Stimulated activated CD8-positive, alpha-beta memory T cell treated with anti-CD3 and anti-CD28 coated beads, Interleukin-4, amount 100 ng/mL, for 1 hour (primary cell): ENCODE measurements at places on chromosomes 4 and X.

DNA sequence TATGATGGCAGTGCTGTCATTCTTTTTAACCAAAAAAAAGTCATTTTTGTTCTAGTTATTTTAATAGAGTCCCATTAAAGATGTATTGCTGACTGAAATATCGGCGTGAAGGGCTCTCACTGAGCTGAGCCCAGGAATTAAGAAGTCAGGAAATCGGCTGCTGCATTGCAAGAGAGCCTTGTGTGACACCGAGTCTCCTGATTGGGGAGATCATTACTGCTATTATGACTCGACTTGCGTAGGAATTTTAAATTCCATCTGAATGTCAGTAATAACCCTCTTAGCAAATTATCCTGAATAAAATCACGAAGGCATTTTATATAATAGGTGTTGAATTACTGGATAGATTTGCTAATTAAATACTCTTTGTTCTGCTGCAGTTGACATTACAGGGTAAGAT, 111.5 kb downstream of the POLA1 start:
- DNase-seq = no peak

- no peak for DNase-seq
These were observed 53.0 kb downstream of the COQ2 start for GRCh38 chr4:83231620-83232076.

DNA sequence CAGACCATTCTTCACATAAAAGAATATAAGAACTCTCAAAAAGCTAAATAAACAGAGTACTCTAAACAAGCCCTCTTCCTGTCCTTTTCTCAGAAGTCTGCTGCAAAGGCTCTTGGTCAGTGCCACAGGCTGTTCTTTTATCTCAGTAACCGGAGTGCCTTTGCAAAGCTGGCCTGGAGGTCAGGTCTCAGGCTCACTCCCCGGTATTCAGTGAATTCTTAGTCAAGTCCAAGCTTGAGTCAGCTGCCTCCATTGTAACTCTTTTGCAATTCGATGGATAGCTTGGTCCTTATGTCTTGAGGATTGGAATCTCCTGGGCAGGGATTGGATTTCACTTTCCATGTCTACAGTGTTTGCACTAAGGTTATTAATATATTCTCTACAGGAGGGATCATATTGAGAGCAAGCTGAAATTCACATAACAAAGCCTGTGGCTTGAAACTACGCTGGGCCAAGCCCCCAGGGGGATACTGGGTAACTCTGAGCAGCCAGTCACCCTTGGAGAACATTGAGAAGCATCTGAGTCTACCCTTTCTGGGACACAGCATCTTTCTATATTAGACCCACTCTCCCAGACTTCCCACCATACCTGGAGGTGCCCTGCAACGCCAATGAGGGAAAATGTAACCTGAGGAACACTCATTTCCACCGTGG, 10.0 kb upstream of the HS6ST2 start:
- DNase-seq = no peak

DNA sequence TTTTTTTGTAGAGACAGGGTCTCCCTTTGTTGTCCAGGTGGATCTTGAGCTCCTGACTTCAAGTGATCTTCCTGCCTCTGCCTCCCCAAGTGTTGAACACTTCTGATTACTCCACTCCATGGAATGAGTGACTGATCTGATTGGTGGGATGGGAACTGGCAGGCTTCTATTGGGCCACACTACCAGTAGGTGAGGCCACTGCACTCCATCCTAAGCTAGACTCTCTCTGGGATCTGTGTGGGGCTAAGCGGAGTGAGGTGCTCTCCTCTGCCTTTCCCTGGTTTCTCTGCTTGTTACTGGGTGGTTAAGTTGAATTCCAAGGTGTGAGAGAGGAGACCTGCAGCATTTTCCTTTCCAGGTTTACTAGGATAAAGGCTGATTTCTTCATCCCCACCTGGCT, 58.7 kb downstream of the ENOPH1 start:
- no peak for DNase-seq

DNA sequence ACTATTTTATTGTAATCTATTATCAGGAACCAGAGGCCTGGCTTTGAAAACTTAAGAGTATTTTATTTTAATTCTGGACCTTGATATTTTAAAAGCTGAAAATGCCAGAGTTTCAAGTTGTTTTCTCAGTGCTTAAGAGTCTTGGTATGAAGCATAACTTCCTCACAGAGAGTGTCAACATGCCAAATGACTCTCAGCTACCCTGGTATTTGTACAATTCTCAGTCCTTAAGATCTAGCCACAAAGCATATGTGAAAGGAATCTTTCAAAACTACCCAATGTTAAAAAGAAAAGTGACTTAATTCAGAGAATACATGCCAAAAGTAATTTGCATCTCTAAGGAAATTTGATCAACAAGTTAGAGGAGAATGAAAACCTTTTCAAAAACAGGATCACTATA, 171.9 kb downstream of the DKK2 start:
- no peak for DNase-seq

- no peak for DNase-seq
These were observed 76.8 kb upstream of the MCF2 start for GRCh38 chrX:139784807-139785206.

DNA sequence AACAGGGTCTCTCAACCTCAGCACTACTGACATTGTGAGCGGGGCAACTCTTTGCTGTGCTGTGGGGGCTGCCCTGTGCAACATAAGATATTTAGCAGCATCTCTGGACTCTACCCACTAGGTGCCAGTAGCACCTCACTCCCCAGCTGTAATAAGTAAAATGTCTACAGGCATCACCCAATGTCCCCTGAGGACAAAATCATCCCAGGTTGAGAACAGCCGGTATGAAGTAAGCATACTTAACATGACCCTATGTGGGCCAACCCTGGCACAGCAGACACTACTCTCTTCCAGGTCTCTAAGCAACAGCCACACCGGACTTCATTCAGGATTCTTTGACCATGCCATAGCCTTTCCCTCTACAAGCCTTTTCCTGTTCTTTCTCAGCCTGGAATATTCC, 10.5 kb upstream of the MGST2 start:
- DNase-seq = no peak

- no peak for DNase-seq
These were observed 11.7 kb upstream of the NUDT9 start for GRCh38 chr4:87410679-87411078.
